Stimulated activated CD4-positive, alpha-beta T cell treated with anti-CD3 and anti-CD28 coated beads, Interleukin-2, amount 100 ng/mL, for 4 hours (primary cell): ENCODE measurements at places on chromosomes 6 and 20.

DNA sequence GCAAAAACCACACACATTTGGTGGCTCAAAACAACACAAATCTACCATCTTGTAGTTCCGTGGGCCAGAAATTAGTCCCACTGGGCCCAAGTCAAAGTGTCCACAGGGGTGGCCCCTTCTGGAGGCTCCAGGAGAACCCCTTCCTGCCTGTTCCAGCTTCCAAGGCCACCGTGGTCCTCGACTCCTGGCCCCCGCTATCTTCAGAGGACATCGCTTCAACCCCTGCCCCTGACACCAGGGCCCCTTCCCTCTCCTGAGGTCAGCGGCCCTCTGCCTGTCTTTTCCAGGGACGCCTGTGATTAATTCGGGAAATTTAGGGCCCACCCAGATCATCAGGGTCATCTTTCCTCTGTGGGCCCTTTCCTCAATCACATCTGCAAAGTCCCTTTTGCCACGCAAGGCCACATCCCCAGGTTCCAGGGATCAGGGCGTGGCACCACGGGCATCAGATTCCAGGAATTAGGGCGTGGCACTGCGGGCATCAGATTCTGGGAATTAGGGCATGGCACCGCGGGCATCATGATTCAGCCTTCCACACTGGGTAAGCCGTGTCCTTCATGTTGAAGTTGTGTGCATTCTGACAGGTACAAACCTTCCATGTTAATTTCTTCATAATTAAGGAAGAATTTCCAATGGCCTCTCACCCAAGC, 59.9 kb upstream of the SMOC2 start:
- DNase-seq: no peak

DNA sequence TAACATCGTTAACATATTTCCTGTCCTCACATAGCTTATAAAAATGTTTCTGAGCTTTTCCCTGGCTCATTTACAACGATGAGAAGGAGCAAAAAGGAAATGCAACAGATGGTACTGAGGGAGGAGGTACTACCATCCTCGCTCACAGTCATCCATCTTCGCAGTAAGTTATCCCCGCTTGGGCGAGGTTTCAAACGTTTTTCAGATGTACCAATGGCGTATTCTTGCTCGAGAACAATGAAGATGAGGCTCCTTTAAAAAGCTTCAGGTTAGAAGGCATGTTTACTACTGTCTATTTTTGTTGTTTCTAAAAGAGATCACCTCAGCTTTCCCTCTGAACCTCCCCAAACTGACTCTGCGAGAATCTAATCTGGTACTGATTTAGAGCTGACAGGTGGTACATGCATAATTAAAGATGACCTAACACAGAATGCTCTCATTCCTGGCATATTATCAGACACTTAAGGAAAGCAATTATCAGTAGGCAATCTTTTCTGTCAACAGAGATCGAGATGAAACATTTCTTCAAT, 178.7 kb downstream of the GJA10 start:
- DNase-seq: no peak

- DNase-seq: no peak
Observed at GRCh38 chr20:5780846-5781217, 30.6 kb downstream of the SHLD1 start.

- DNase-seq: no peak
Observed at GRCh38 chr20:7585126-7585679, 355.1 kb downstream of the HAO1 start.

- DNase-seq: no peak
Observed at GRCh38 chr6:56490993-56491392, 151.7 kb downstream of the DST start.

DNA sequence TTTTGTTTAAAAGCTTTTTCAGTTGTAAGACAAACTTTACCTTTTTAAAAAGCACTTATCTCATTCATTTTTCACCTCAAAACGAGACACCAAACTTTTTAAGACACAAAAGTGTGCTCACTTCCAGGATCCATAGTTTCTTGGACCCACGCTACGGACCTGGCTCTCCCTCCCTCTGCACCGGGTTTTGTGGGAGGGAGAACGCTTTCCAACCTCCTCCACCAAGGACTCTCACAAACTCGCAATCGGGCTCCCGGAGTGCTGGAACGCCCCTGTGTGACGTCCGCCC, 436 bp downstream of the CAGE1 start:
- DNase-seq: no peak

DNA sequence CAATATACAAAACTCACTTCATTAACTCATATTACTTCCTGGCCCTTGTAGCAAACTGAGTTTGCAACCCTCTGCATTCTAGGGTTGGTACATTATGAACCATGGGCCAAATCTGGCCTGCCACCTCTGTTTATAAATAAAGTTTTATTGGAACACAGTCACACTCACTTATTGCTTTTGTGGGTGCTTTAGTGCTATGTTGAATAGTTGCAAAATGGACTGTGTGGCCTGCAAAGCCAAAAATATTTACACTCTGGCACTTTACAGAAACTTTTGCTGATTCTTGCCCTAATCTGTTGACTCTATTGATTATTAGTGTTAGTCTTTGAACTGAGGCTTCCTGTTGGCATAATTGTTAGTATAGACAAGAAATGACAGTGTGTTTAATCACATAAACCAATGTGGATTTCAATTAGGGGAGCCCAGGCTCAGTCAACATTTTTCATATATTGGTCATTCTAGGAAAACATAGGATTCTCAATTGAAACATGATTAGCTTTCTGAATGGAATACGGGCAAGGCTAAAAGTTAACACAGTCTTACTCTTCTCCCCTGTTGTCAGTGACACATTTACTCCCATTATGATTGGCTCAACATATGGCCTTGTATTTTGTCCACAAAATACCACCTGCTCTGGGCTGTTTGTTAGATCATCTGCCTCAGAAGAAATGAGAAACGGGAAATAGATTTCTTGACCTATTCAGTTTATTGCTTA, 241.9 kb upstream of the ZFP64 start:
- no peak for DNase-seq

DNA sequence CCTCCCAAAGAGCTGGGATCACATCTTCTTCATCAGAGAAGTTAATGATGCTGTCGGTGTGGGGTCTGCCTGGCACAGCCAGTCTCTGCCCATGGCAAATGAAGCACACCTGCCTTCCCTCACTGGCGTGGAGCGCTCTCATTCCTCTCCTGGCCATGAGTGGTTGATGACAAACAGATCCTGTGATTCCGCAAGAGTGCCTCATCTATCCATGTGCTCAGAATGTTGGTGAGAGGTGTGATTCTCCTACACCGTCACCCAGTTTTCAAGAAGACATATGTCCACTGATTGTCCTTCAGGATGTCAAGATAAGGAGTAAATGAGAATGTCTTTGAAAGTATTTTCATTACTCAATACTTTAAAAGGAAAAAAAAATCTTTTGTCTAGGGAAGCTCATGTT, 97.5 kb upstream of the GGTLC1 start:
- DNase-seq: no peak

DNA sequence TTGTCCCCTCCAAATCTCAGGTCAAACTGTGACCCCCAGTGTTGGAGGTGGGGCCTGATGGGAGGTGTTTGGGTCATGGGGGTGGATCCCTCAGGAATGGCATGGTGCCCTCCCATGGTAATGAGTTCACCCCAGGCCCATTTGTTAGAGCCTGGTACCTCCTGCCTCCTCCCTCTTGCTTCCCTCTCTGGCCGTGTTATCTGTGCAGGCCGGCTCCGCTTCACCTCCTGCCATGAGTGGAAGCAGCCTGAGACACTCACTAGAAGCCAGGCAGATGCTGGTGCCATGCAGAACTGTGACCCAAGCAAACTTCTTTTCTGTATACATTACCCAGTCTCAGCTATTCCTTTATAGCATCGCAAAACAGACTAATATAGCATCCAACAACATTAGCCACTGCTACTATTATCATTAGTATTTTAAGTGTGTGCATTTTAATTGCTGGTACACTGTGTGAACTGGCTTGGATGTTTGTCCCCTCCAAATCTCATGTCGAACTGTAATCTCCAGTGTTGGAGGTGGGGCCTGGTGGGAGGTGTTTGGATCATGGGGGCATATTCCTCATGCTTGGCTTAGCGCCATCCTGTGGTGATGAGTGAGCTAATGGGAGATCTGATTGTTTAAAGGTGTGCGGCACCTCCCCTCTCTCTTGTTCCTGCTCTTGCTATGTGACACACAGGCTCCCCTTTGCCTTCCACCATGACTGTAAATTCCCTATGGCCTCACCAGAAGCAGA, 12.2 kb upstream of the OSER1 start:
- DNase-seq: no peak

GRCh38 chr20:10671221-10671918, 2.4 kb downstream of the JAG1 start:
- DNase-seq: no peak

DNA sequence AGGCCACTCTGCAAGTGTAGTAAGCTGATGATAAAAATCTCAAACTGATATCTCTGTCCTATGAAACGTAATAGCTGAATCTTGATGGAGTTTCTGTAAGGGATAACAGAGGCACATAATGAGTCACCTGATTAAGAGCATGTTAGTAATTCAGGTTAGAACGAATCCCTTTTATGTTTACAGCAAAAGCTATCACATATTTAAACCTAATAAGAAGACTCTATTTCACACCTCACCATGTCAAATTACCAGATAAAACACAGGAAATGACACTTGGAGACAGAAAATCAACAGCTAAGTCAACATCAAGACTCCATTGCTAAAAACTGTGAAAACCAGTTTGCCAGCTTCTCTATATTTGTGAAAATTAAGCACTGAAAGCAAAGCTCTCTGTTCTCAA, 11.8 kb downstream of the CST7 start:
- no peak for DNase-seq

GRCh38 chr20:40160097-40160550, 528.9 kb downstream of the MAFB start:
- no peak for DNase-seq

DNA sequence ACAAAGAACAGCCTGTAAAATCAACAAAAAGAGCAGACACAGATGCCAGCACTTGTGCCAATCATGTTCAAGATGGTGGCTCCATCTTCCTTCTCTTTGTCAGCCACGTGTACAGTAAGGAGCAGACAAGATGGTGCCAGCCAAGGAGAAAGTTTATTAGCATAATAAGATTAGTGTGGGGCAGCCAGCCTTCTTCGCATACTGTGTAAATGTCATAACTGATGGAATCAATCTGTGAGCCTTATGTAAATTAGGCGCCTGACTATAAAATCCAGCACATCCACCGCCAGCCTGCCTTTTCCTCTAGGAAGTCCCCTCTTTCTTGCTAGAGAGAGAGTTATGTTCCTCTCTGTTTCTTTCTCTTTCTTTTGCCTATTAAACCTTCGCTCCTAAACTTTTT, 99.7 kb upstream of the RALGAPA2 start:
- no peak for DNase-seq

DNA sequence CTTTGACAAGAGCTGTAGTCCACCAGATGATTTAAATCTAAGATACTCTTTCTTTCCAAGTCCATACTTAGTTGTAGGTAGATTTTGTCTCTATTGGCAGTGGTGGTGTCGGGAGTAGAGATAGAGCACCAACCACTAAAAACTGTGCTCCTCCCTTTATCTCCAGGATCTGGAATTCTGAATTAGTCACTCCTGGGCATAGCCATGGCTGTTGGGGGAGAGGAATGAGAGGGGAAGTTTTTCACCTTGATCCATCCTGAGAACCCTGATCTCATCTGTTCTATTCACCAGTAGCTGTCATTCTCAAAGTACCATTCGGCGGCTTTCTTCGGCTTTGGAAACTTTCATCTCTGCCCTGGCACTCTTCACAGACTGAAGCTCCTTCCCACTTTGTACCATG, 35.6 kb upstream of the NKX2-4 start:
- no peak for DNase-seq

- no peak for DNase-seq
Observed at GRCh38 chr6:156844089-156844488, 66.9 kb downstream of the ARID1B start.

DNA sequence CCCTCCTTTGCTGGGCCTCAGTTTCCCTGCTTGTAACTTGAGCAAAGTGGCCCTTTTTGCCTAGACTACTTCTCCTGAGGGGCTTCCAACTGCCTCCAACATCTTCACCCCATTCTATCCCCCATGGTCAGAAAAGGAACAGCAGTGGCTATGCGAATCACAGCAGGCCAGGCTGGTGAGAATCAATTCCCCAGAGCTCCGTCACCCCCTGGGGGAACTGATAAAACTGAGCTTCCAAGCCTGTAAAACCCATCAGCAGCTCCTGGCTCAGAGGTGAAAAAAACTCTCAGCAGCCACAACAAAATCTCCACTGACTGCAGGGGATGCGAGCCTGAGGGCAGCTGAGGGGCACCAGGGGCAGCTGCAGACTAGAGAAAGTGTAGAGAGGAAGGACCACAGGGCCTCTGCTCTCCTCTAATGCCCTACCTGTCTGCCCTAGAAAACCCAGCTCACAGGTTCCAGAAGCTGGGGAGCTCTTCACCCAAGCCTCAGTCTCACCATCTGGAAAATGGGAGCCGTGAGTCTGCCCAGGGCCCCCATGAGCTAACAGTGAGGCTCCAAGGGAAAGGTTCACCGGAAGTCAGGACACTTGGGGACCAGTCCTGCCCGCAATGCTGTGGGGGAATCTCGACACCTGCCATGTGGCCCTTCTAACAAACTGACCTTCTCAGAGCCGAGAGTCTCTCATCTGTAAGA, 120.6 kb downstream of the GRM4 start:
- DNase-seq: no peak

DNA sequence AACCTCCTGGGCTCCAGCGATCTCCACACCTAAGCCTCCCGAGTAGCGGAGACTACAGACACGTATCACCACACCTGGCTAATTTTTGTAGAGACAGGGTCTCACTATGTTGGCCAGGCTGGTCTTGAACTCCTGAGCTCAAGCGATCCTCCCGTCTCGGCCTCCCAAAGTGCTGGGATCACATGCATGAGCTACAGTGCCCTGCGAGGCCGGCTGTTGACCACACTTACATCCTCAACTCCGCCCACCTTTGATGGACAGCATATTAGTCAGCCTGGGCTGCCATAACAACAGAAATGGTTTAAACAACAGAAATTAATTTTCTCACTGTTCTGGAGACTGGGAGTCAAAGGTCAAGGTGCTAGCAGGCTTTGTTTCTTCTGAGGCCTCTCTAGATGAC, 107.7 kb downstream of the JPH2 start:
- DNase-seq: no peak

DNA sequence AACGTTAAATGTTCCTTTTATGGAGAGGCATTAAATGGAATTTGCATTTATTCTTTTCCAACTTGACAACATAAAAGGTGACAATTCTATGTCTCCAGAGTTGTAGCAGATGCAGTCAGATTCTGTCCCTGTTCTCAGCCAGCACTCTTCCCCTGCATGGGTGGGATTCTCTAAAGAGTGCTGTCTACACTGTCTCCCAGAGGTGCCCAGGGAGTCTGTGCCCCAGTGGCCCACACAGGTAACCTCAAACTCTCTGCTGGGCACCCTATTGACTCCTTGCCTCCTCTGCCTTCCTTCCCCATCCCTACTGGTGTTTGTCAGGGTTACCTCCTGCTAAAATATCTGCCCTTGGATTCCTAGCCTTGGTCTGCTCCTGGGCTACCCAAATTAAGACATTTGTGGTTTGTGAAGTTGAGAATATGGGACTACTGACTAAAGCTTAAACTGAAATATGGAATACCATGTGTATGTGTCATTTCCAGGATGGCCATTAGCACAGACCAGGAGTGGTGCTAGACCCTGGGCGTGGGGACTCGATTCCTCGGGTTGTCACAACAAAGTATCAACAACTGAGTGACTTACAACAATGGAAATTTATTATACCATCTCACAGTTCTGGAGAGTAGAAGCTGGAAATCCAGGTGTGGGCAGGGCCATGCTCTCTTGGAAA, 284.7 kb downstream of the CDH26 start:
- no peak for DNase-seq
